Smooth muscle cell of the coronary artery (primary cell): ENCODE measurements at places on chromosomes 3 and 15. TPM values are rescaled to one million over a fixed set of nuclear protein-coding genes. Genes with fewer than 3 reads are reported as not detected.

ZDHHC23 gene
- total RNA-seq = 0.70 and 2.0 TPM in 2 replicates

TRAT1 gene
- total RNA-seq = not detected in 2 replicates

TMIE gene
- not detected in 2 replicates for total RNA-seq

CD86 gene
- not detected in 2 replicates for total RNA-seq

SERPINI2 gene
- not detected in 2 replicates for total RNA-seq

CELSR3 gene
- 0.35 and 0.45 TPM in 2 replicates for total RNA-seq

SLC6A20 gene
- not detected in 2 replicates for total RNA-seq

SI gene
- total RNA-seq = not detected in 2 replicates

KBTBD13 gene
- total RNA-seq = under 0.01 TPM in 1 of 2 replicates, not detected in the other

CFAP92 gene
- total RNA-seq = not detected in 2 replicates

ANKRD34C gene
- total RNA-seq = not detected in 2 replicates

IQCF5 gene
- not detected in 2 replicates for total RNA-seq

ANKUB1 gene
- total RNA-seq = not detected in 2 replicates

ZIC1 gene
- total RNA-seq = 1.6 TPM in 1 of 2 replicates, not detected in the other

GNAT1 gene
- not detected in 2 replicates for total RNA-seq

CIB2 gene
- 1.4 and 3.2 TPM in 2 replicates for total RNA-seq

PIF1 gene
- total RNA-seq = 4.0 and 4.1 TPM in 2 replicates

A4GNT gene
- not detected in 2 replicates for total RNA-seq

ERICH6 gene
- total RNA-seq = 0.08 TPM in 1 of 2 replicates, not detected in the other

KCNMB3 gene
- 0.75 and 1.3 TPM in 2 replicates for total RNA-seq

PLCH1 gene
- under 0.01 TPM in 1 of 2 replicates, not detected in the other for total RNA-seq

C2CD4B gene
- total RNA-seq = 0.12 and 0.68 TPM in 2 replicates
